ENCODE measurements at places on chromosomes 6 and 20.

DNA sequence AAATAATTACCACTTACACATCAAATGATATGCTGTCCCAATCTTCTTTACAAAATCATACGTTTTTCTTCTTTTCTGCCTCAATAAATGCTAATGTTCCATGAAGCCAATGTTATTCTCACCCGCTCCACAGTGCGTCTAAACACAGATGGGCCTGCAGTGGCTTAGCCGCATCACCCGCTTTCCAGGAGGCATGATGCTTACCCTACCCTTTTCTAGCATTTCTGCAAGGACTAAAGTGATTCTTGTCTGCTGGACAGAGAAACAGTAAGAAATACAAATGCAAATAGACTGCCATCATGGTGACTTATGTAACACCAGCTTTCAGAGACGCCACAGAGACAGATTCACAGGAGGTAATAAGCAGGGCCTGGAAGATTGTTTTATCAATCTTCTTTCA, 104.4 kb downstream of the RNASET2 start:
- DNase-seq: no peak

- DNase-seq: no peak
Measured at GRCh38 chr20:1832634-1833033, 62.6 kb upstream of the SIRPA start.

DNA sequence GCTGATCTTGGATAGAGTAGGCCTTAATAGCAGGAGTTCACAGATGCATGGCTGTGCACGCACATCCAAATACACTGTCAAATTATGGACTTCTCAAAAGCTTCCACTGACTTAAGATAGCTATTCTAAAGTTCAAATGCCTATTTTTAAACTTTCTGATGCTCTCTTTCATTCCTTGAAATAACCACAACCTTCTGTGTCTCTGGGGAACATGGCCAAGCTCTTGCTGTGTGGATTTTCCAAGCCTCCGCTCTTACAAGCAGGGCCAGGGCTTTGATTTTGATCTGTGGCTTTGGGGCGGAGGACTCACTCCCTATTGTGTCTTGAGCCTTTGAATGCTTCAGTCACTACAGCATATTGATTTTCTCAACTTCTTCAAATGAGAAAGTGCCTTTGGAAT, 35.7 kb upstream of the SNRPB2 start:
- no peak for DNase-seq

DNA sequence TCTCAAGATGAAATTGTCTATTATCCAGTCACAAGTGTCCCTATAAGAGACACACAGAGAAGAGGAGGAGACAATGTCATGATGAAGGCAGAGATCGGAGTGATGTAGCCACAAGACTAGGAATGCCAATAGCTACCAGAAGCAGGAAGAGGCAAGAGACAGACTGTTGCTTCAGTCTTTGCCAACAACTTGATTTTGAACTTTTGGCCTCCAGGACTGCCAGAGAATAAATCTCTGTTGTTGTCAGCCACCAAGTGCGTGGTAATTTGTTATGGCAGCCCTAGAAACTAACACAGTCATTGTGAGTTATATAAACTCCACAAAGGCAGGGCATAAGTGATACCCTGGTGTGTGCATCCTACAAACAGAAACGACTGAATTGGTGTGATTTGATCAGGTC, 517.0 kb downstream of the BTBD3 start:
- DNase-seq: no peak

GRCh38 chr6:20351534-20351933, 50.1 kb upstream of the E2F3 start:
- DNase-seq: no peak

GRCh38 chr6:11207199-11207968, 25.1 kb downstream of the NEDD9 start:
- peak; percentile 13 for DNase-seq

GRCh38 chr6:109606359-109606758, 84.6 kb downstream of the AK9 start:
- no peak for DNase-seq

GRCh38 chr6:108903796-108904195, 55.6 kb downstream of the ARMC2 start:
- no peak for DNase-seq

GRCh38 chr20:44436393-44436792, 39.3 kb upstream of the TTPAL start:
- DNase-seq: no peak

- no peak for DNase-seq
Measured at GRCh38 chr6:139248911-139249310, 42.9 kb downstream of the TXLNB start.

- DNase-seq: no peak
Measured at GRCh38 chr20:54355631-54356280, 119.6 kb upstream of the DOK5 start.

- DNase-seq: no peak
Measured at GRCh38 chr6:8556370-8557013, 121.1 kb upstream of the SLC35B3 start.
